ENCODE measurements at places on chromosomes 13 and 19.

DNA sequence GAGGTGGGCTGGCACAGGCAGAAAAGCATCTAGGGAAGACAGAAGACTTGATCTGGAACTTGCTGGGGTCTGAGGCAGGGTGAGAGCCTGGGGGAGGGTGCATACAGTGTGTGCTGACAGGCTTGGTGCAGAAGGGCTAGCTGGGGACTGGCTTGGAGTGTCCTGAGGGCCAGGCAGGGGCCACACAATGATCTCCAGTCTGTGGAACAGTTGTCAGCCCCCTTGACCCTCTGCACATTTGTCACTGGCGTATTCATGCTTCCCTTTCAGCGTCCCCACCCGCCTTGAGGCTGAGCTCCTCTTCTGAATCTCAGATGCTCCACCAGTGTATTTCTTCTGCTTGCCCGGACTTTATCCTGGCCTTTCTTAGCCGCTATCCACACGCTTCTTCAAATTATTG is 2.8 kb upstream of the MICU2 start:
- no peak for ATAC-seq

DNA sequence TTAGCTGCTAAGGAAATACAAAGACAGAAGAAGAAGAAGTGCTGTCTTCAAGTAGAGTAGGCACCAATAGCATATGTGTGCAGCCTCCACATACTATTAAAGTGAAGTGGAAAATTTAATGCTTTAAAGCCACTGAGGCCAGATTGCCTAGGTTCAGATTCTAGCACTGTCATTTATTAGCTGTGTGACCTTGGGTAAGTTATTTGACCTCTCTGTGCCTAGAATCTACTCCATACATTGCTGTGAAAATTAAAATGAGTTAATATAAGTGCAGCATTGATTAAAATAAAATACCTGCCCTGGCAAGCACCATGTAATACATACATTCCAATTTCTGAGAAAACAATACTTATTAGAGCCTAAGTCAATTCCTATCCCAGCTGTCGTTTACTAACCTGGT is 110.5 kb downstream of the FRY start:
- no peak for ATAC-seq

DNA sequence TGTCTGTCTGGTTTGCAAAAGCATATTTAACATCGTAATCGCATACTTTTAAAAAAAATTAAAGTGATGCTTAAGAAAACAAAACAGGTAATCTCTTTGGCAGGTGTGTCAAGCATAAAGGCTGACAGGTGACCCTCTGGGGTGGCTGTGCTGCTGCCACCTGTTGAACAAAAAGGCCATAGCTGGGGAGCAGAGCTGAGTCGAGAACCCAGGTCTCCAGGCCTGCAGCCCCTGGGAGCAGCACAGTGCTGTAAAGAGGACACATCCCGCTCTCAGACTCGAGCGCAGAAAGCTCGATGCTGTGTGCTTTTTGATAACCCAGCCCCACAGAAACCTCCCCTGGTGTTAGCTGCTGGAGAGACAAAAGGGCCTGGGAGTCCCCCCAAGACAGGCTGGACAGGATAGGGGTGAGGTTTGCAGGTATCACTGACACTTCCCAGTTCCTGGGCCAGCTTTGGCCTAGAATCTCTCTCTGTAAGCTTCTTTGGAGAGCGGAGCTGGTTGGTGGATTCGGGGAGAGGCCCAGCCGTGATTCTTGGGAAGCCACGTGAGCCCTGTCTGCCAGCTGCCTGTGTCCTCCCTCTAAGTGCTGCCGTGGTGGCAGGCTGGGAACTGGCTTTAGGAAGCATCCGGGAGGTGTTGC is 66.9 kb downstream of the C13orf42 start:
- no peak for ATAC-seq

- no peak for ATAC-seq
Observed at GRCh38 chr13:74336546-74336945, 202.3 kb upstream of the KLF12 start.

DNA sequence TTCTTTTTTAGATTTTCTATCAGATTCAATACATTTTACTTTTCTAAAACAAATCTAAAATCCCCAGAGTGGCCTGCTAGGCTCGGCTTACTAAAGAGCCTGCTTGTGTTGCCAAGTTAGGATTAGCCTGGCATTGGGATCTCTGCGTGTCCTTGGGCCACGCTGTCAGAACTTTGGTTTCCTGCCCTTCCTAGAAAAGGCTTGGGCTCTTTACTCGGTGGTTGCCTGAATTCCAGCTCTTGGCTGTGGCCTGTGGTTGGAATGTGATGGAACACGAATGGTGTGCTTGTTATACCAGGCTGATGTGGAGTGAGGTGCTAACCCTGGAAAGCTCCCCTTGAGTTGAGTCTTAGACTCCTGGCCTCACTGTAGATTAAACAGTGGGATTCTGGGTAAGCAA is 8.5 kb downstream of the SPATA13 start:
- no peak for ATAC-seq

DNA sequence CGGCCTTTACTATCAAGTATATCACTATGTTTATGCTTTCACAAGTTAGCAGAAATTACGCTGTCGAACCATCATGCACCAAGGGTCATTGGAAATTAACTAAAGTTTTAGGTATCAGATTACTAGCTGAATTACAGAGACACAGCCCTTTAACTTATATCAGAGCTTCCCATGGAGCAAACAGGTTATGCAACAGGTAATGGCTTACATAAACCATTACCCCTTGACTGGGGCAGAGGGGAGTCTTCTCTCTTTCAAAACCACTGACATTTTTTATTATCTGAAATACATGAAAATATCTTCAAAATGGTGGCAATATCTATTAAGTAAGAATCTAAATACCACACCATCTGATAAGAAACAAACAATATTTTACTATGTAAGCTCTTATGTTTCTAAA is 1692.9 kb upstream of the SLC10A2 start:
- ATAC-seq = no peak

DNA sequence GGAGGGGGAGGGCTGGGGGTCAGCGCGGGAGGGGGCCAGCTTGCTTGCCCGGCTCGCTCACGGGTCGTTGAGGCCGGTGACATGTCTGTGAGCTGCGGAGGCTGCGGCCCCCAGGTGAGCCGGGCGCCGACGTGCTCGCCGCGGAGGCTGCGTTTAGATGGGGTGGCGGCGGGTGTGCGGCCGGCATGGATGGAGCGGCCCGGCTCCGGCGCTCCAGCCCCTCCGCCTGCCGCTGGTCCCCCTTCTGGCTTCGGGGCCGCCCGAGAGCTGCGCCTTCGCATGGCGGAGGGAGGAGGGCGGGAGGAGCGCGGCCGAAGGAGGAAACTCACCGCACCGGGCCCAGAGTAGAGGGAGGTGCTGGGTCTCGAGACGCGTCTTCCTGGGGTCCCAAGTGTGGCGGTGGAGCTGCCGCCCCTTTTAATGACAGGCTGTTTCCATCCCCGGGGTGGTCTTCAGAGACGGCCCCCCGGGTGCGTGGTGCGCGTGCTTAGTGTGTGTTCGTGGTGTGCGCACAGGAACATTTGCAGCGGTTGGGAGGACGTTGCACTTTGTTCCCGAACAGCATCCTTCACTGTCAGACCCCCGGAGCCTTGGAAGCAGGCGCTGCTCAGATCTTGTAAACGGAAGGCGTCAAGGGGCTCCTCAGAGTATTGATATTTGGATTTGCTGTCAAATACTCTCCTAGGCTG is at the start of gene AKAP11:
Gene AKAP11 (plus strand): TSS at position 38 of the 689 bp plus-strand sequence. CDS start 14,197 bp downstream, outside the sequence.
- peak; percentile 67 for ATAC-seq

DNA sequence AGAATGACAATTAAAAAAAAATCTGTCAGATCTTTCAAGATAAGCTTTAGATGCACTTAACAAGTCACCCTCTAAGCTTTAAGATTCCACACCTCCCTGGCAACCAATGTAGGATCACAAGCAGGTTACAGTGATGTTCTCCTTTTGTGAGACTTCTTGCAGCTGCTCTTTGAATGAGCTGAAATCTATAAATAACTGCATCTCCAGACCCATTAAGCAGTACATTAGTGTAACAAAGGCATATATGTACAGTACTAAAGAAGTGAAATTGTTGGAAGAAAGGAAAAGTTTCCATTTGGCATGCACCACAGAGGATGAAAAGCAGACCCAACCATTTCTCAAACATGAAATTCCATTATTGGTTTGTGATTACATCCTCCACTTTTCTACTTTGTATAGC is 364.7 kb downstream of the ENOX1 start:
- peak; percentile 35 for ATAC-seq

DNA sequence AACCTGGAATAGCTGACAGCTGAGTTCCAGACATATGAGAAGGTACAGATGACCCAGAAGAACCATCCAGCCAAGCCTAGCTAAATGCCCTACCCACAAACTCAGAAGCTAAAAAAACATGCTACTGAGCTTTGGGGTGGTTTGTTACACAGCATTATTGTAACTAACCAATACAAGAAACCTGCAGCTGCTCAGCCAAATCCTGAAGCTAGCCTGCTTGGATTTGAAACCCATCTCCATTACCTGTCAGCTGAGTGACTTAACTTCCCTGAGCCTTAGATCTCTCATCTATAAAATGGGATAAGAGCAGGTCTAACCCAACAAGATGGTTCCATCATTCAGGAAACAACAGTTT is 25.0 kb downstream of the TEX101 start:
- no peak for ATAC-seq

- peak; percentile 40 for ATAC-seq
Observed at GRCh38 chr19:14472202-14472938, 2.8 kb downstream of the PTGER1 start.

DNA sequence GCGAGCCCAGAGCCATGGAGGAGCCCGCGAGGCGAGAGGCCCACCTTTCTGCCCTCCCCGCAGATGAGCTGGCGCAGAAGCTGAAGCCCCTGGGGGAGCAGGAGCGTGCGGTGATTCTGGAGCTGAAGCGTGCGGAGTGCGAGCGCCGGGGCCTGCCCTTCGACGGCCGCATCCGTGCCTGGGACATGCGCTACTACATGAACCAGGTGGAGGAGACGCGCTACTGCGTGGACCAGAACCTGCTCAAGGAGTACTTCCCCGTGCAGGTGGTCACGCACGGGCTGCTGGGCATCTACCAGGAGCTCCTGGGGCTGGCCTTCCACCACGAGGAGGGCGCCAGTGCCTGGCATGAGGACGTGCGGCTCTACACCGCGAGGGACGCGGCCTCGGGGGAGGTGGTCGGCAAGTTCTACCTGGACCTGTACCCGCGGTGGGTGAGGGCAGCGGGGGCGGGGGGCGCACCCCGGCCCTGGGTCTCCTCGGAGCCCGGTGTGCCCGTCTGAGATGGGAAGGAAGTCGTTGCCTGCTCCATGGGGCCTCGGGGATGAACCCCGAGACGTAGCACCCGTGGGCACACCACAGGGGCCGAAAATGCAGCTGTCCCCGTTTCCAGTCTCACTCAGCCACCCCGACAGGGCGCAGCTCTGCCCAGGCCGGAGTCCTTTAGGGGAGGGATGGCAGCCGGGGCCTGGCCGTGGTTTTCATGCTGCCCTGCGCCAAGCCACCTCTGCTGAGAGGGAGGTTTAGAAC is 12.1 kb upstream of the ZNF554 start:
- no peak for ATAC-seq

- no peak for ATAC-seq
Observed at GRCh38 chr13:62687732-62688131, 1272.1 kb upstream of the PCDH20 start.

- no peak for ATAC-seq
Observed at GRCh38 chr19:13207237-13207845, 57.1 kb downstream of the IER2 start.

- ATAC-seq = no peak
Observed at GRCh38 chr19:38485541-38486285, 52.2 kb downstream of the RYR1 start.

DNA sequence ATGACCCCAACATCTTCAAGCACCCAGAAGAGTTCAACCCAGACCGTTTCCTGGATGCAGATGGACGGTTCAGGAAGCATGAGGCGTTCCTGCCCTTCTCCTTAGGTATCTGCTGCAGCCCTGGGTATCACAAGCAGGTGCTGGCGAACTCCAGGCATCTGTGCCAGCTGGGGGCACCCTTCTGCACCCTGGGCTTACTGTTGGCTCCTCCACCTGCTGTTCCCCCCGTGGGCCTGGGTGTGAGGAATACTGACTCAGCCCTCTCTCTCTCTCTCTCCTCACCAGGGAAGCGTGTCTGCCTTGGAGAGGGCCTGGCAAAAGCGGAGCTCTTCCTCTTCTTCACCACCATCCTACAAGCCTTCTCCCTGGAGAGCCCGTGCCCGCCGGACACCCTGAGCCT is 13.0 kb downstream of the CYP2S1 start:
- peak; percentile 30 for ATAC-seq

DNA sequence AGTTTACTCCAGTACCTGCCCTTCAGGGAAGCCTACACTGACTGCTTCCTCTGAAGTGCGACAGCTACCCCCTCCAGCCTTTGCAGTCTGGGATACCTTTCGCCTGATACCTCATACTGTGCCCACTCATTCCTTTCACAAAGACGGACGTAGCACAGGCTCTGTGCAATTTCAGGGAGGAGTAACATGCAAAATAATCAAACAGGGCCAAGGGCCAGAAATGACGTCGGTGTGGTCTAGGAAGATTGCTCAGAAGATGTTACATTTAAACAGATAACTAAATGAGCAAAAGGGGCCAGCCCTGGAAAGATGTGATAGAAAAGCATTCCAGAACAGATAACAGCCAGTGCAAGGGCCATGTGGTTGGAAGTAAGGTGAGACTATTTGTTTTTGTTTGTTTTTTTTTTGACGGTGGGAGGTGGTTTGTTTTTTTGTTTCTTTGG is 6.6 kb upstream of the DDX39A start:
- no peak for ATAC-seq

- ATAC-seq = no peak
Observed at GRCh38 chr13:31717583-31717982, 21.7 kb upstream of the RXFP2 start.

GRCh38 chr13:99636306-99636705 is 135.0 kb downstream of the TM9SF2 start:
- no peak for ATAC-seq

DNA sequence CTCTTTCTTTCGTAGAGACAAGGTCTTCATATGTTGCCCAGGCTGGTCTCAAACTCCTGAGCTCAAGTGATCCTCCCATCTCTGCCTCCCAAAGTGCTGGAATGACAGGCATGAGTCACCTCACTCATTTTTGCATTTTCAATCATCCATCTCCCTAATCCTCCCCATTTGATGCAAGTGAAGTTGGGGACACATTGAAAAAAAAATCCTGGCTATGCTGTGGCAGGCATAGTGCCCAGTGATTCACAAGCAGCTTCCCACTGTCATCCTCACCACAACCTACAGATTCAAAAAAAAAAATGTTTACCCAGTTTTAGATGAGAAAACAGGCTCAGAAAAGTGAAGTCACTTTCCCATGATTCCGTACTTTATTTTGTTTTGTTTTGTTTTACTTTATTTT is 44.7 kb upstream of the USP29 start:
- ATAC-seq = no peak

- ATAC-seq = no peak
Observed at GRCh38 chr13:111532111-111532510, 211.7 kb downstream of the TEX29 start.

DNA sequence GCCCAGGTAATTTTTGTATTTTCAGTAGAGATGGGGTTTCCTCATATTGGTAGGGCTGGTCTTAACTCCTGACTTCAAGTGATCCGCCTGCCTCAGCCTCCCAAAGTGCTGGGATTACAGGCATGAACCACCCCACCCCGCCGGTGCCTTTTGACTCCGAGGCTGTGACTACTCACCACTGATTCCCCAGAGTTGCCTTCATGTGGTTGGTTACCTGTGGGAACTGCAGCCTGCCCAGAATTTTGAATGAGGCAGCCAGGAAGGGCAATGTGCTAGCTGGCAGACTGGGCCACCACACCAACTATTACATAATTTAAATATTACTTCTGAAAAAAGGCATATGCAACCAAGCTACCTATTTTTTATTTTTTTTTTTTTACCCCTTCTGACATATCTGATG is 42.8 kb downstream of the N4BP2L2 start:
- ATAC-seq = no peak
